ENCODE measurements at places on chromosomes 13 and 19. TPM values are rescaled to one million over a fixed set of nuclear protein-coding genes. Genes with fewer than 3 reads are reported as not detected.

- no peak for DNase-seq
These were observed 2.7 kb downstream of the PIAS4 start for GRCh38 chr19:4009990-4010807.

- DNase-seq, result no peak
These were observed 172.6 kb downstream of the GPC6 start for GRCh38 chr13:93399212-93399611.

DNA sequence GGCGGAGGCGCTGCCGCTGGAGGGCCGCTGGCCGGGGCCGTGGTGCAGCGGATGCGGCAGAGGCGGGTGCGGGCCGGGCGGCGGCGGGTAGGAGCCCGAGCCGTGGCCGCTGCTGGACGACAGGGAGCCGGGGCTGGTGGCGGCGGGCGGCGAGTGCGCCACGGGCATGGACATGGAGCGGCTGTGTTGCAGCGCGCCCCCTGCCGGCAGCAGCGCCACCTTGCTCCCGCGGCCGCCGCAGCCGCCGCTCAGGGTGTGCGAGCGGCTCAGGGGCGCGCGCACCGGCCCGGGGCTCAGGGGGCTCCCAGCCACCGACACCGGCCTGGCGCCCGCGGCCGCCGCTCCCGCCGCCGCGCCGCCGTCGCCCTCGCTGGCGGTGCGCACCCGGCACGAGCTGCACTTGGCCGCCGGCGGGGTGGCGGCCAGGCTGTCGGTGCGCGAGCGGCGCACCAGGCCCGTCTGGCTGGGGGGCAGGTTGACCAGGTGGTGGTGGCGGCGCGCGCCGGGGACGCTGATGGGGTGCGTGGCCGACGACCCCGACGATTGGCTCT is 1.7 kb downstream of the IRS2 start:
- DNase-seq, result peak; percentile 91

The ZNF225 gene
- total RNA-seq, result 2.6 TPM
